Left lung (tissue), 14 donors: ENCODE measurements at places on chromosomes 1 and 21. TPM values are rescaled to one million over a fixed set of nuclear protein-coding genes. Genes with fewer than 3 reads are reported as not detected.

GPR61 gene
- not detected for total RNA-seq

RPE65 gene
- total RNA-seq: not detected

KCNA2 gene
- total RNA-seq: 0.42 TPM

TMEM183A gene
- total RNA-seq: 70.9 TPM

TMPRSS15 gene
- not detected for total RNA-seq

ZNF593OS gene
- not detected for total RNA-seq

CLCNKB gene
- total RNA-seq: 1.1 TPM

SIM2 gene
- total RNA-seq: not detected

MYBPH gene
- 0.55 TPM for total RNA-seq

TRIM17 gene
- 1.3 TPM for total RNA-seq

OR2L3 gene
- not detected for total RNA-seq

KRTAP11-1 gene
- not detected for total RNA-seq

LCE2A gene
- not detected for total RNA-seq

CD1C gene
- total RNA-seq: 1.9 TPM

EXTL1 gene
- 1.0 TPM for total RNA-seq

AGT gene
- 2.9 TPM for total RNA-seq

LDLRAD1 gene
- 6.5 TPM for total RNA-seq

ILDR2 gene
- total RNA-seq: 0.60 TPM

SMCP gene
- total RNA-seq: not detected

SAMD11 gene
- total RNA-seq: 49.7 TPM

HLX gene
- 22.6 TPM for total RNA-seq

TRNP1 gene
- 27.7 TPM for total RNA-seq

CCDC18 gene
- total RNA-seq: 4.1 TPM

BNIPL gene
- 3.5 TPM for total RNA-seq

RIPPLY3 gene
- total RNA-seq: 0.35 TPM

LRRIQ3 gene
- total RNA-seq: 0.61 TPM

PRKAA2 gene
- total RNA-seq: 1.4 TPM

ZFP69 gene
- total RNA-seq: 2.9 TPM

PPM1J gene
- total RNA-seq: 0.76 TPM

MUTYH gene
- 15.4 TPM for total RNA-seq

SLFNL1 gene
- total RNA-seq: 4.9 TPM

FCRLB gene
- total RNA-seq: 1.1 TPM

ARTN gene
- 2.3 TPM for total RNA-seq

MYOM3 gene
- 0.52 TPM for total RNA-seq

AMY2B gene
- 14.5 TPM for total RNA-seq

DDR2 gene
- 47.6 TPM for total RNA-seq
